ENCODE measurements at places on chromosomes 6 and 20. TPM values are rescaled to one million over a fixed set of nuclear protein-coding genes. Genes with fewer than 3 reads are reported as not detected.

DNA sequence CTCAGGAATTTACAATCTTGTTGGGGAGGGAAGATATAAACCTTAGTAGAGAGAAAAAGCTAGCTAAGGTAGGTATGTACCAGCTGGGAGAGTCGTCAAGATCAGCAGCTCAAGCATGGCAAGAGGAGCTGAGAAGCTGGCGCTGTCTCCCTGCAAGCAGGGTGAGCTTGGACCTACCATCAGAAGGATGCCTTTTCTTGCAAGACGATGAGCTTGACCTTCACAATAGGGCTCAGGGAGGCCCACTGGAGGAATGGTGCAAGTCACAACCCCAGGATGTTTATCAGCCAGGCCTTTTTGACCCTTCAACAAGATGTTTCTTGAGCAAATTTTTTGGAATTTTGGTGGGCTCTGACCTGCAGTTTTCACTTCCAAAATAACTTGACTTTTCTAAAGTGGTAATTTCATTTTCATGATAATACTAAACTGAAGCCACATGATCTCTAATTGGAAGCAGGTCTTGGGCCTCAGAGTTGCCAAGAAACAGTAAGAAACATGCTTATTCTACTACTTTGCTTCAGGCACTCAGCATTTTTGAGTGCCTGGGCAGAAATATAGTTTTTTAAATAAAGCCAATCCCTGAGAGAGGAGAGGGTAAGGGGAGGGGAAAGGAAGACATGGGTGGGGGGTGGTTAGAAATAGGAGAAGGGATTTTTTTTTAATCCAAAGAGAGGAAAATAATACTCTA is 258.1 kb downstream of the CLIC5 start:
- no peak overlapping the region for H3K4me3 ChIP-seq
- H3K4me1 ChIP-seq, result no peaks in the 10 kb centered on the region
- DNase-seq, result no peak
- H3K27me3 ChIP-seq, result no peaks in the 10 kb centered on the region

GRCh38 chr20:32144898-32145662 is 35.6 kb downstream of the TM9SF4 start:
- H3K4me1 ChIP-seq, result no peaks in the 10 kb centered on the region
- H3K4me3 ChIP-seq, result no peak overlapping the region
- H3K27me3 ChIP-seq, result no peaks in the 10 kb centered on the region
- DNase-seq, result no peak

The MBOAT1 gene
- total RNA-seq, result 4.7 TPM

The LRP11 gene
- total RNA-seq, result 2.0 TPM

DNA sequence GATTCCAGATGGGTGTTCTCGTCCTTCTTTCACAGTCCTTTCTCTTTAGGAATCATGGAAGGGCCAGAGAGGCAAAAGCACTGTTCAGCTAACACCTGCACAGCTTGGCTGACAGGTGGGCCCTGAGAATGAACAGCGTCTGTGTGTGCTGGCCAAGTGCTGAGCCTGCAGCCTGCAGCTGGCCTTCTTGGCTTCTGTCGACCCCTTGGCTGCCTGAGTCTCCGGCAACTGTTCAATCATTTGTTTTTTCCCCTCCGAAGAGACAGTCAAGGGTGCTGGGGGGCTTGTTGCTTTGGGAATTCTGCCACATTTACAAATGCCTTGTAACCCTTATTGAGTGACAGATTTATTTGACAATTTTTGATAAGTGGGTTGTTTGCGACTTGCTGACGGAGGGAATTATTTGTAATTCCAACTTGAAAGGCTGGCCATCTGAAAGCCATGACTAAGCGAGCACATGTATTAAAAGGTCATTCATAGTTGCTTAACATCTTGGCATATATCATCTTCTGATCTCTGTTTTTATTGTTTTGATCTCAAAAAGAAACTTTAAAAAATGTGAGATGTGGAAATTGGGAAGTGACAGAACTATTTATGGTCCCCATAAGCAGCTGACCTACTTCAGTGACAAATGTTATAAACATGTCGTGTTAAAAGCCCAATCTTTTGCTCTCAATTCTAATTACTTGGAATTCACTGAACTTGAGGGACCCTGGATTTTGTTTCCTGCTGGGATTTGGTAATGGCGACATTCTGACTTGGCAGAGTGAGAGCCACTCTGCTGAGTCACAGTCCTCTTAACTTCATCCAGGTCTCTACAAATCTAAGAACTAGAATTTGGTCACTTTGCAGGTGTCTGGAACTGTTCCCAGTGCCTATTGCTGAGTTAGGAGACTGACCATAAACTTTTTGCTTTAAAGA is 41.9 kb upstream of the FERMT1 start:
- no peak for DNase-seq
- no peaks in the 10 kb centered on the region for H3K36me3 ChIP-seq
- H3K4me1 ChIP-seq, result no peaks in the 10 kb centered on the region
- no peak overlapping the region for H3K27ac ChIP-seq

DNA sequence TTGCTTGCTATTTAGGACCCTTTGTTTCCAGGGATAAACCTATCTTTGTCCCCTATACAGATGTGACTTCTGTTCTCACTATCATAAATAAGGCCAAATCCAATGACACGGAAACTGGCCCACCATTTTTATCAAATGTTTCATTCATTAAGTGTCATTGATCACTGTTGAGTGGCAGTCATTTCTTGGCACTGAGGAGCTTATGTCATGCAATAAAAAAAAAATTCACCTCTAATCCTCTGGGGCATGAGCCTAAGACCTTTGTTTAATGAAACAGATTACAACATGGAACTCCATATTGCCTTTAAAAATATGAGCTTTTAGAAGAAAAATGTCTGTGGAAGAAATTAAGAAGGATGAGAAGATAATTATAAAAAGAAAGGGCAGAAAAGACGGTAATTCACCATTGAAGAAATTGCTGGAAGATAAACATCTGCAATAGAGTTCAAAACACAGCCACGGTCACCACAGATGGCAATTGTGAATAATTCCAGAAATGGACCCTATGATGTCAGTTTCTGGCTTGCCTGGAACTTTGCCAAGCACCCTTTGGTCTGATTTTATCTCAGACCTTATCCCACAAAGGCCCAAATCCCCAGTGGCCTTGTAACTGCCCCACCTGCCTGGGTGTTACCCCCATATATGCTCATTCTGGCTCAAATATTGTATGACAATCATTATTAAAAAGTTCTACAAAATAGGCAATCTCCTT is 91.1 kb downstream of the DST start:
- H3K36me3 ChIP-seq, result no peaks in the 10 kb centered on the region
- H3K27me3 ChIP-seq, result no peaks in the 10 kb centered on the region
- H3K4me3 ChIP-seq, result no peak overlapping the region
- H3K27ac ChIP-seq, result no peak overlapping the region
- no peak for DNase-seq

The GSTA2 gene
- total RNA-seq, result 0.14 TPM

The EYA4 gene
- 6.2 TPM for total RNA-seq

- H3K27ac ChIP-seq, result no peak overlapping the region
- DNase-seq, result no peak
- no peaks in the 10 kb centered on the region for H3K36me3 ChIP-seq
- peaks cover 15% of the 10 kb centered on the region for H3K4me1 ChIP-seq
- no peak overlapping the region for H3K4me3 ChIP-seq
These were observed 8.1 kb upstream of the ATXN1 start for GRCh38 chr6:16769131-16769985.

The HDDC2 gene
- 64.5 TPM for total RNA-seq

DNA sequence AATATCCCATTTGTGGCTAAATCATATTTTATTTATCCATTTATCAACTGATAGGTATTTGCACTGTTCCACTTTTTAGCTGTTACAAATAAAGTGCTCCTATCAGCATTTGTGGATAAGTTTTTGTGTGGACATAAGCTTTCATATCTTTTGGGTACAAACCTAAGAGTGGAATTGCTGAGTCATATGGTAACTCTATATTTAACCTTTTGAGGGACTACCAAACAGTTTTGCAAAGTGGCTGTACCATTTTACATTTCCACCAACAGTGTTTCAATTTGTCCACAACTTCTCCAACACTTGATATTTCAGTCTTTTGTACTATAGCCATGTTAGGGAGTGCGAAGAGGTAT is 23.6 kb upstream of the ECHDC1 start:
- no peak overlapping the region for H3K27ac ChIP-seq
- H3K4me1 ChIP-seq, result no peaks in the 10 kb centered on the region
- H3K36me3 ChIP-seq, result no peaks in the 10 kb centered on the region
- DNase-seq, result no peak
- H3K27me3 ChIP-seq, result no peaks in the 10 kb centered on the region
